Muscle of arm (tissue), 14 donors: ENCODE measurements at places on chromosomes 6 and 20.

DNA sequence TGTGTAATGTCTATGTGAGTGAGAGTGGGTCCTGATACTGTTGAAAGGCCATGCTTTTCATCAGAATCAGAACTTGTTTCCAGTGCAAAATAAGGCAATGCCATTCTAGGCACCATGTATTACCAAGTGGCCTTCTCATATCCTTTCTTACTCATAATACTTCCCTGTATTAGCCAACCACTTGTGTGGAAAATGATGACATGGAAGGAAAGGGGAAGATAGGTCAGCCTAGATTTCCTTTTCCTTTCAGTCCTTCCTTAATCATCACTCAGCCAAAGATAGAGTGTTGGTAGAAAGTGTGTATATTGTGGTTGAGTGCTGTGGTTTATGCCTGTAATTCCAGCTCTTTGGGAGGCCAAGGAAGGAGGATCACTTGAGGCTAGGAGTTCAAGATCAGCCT is 158.6 kb upstream of the PREP start:
- DNase-seq: no peak

DNA sequence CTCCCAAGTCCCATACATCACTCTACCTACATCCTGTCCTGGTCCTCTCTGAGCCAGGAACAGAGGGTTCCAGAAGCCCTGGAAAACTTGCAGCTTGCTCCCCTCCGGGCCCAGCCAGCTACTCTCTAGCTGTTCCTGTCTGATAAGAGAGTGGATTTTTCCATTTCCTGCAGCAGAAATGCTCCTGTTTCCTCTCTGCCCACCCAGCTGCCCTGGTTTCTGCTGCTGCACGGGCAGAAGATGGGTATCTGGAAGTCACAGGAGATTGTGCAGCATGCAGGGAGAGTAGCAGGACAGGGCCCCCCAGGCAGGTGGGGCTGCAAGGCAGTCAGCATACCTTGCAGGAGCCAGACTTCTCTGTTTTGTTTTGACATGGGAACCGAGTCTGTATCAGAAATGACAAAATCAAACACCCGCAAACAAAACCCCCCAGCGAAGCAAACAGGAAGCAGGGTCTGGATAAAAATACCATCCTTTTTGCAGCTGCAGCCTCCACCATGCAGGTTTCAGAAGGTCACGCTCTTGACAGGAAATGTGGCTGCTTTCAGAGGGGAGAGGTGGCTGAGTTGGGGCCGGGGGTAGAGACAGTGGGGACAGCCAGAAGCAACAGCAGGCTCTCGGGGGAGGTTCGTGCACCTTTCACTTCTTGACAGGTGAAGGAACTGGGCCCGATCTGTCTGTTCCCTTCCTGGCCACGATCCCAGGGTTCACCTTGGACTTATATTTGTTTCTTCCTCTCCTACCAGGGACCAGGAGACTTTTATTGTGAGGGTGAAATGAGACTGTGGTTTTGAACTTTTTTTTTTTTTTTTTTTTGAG is 50.8 kb upstream of the FAM83D start:
- DNase-seq: no peak

DNA sequence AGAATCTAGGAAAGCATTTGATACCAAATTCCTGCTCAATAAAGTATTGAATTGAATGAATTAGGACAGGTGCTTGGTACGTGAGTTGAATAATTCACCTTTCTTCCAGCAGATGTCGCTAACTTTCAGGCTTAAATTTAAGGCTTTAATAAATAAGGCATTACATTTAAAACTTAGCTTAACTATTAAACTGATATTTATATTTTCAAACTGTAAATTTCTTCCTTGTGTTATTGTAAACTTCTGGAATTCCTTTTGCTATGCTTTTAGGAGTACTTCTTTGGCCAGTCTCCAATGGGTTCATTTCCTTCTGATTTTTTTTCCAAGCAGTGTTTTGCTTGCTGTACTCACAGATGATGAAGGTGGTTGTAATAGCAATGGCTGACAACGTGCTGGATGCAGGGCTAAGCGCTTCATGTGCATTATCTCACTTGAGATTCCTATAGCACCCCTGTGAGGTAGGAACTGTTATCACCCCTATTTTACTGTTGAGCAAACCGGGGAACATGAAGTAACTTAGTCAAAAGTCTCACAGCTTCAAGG is 71.3 kb upstream of the SLC2A12 start:
- peak; percentile 42 for DNase-seq

DNA sequence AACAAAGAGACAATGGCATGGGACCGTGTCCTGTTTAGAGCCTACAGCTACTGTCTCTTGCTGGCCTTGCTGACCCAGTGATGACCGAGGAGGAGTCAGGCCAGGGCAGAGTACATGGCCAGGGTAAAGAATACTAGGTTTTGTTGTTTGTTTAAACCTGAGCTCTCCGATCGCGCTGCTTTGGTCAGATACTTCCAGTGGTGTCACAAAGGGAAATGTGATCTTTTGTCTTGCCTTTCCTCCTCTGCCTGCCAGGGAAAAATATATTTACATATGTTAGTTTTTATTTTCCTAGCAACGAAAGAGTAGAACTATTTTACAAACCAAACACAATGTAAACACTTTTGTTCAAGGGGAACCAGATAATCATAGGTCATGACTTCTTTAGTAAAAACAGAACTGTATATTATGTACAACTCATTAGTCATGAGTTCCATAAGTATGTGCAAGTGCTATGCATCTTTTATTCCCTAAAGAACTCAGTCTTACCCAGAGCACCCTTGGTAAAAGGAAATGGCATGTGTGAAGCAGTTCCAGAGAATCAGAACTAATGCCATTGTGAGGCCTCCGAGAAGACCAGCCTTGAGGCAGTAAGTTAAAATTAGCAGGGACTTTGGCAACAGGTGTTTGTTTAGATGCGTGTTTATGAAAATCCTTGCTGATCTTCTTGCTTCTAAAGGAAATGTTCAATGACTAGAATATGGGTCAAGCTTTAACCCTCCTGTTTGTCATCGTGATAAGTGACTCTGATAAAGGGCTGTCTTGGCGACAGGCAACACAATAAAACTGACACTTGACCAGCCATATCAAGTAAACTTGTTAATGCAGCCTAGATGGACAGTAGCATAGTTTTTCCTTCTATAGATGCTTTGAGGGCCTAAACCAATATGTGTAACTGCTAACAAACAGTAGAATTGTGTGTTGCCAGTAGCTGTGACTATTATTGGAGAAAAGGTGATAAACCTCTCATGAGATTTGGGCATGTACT is 204.6 kb downstream of the NKAIN2 start:
- DNase-seq: peak; percentile 11

DNA sequence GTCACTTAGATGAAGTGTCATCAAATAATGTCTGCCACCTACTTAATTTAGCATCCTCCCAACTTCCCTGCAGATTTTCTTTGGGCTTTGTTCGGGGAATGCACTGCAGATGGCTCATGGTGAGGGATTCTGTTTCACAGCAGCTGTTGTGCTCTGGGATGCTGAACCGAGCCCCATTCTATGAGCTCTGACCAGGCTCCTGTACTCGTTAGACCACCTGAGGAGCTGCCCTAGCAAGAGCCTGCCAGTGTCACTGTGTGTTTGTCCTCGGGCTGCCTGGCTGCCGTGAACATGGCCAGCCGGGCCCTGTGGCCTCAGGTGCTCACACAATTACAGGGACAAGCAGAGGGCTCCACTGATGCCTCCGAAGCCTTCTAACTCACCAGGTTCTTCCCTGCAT is 238.8 kb upstream of the ECI2 start:
- no peak for DNase-seq

DNA sequence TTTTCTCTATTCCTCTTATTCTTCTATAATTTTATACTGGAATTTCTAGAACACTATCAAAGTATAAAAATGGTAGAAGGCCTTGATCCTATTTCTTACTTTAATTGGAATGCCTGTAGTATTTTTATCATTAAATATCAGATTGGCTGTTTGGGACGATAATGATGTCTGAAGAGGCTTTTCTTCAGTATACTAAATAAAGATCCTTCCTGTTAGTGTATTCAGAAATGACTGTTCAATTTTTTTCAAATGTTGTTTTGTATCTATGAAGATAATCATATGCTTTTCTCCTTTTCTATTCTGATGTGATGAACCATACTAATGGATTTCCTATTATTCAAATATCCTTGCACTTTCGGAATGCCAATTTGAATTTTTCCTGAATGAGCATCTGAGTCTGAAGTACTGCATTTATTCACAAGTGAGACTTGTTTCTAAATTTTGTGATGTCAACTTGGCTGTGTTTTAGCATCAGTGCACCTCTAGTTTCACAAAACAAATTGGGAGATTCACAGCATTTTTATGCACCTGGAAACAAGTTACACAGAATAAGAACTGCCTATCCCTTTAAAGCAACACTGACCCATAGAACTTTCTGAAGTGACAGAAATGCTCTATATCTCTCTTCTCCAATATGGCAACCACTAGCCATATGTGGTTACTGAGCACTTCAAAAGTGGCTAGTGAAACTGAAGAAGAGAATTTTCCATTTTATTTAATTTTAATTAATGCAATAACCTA is 71.6 kb upstream of the PRND start:
- no peak for DNase-seq

- DNase-seq: peak; percentile 73
Observed at GRCh38 chr20:41095110-41095969, 42.0 kb upstream of the PLCG1 start.

DNA sequence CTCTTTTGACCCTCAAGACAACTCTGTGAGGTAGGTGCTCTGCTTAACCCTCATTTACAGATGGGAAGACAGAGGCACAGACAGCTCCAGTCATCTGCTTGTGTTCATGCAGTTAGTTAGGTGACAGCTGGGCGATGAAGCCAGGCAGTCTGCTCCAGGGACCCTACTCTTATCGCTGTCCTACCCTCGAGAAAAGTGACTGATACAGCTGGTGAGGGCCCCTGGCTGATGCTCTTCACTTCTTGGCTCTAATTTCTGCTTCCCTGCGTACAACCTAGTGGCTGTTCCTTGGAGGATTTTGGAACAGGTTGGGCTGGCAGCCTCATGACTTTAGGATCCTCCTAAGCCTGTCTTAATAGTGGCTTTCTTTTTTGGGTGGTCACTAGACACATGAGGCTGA is 9.1 kb upstream of the TJAP1 start:
- DNase-seq: no peak

- DNase-seq: no peak
Observed at GRCh38 chr20:38536310-38536709, 44.7 kb upstream of the ADIG start.

GRCh38 chr20:1722513-1723050 is 65.0 kb upstream of the SIRPG start:
- no peak for DNase-seq

DNA sequence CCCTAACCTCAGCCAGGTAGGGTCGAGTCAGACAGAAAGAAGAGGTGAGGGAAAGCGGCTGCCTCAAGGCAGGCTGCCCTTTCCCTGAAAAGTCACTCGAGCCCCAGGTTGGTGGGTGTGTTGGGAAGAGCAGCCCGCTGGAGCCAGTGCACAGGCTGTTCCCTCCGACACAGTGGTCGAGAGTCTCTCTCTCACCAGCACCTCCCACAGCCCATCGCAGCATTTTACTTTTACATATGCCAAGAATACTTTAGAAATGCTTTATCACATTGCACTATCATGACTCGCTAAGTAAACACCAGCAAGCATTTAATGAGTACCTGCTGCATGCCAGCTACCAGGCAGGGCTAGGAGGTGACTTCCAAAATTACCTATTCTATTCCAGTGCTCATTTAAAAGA is 1.7 kb downstream of the PRPH2 start:
- no peak for DNase-seq

- no peak for DNase-seq
Observed at GRCh38 chr20:16446991-16447390, 126.3 kb downstream of the KIF16B start.

DNA sequence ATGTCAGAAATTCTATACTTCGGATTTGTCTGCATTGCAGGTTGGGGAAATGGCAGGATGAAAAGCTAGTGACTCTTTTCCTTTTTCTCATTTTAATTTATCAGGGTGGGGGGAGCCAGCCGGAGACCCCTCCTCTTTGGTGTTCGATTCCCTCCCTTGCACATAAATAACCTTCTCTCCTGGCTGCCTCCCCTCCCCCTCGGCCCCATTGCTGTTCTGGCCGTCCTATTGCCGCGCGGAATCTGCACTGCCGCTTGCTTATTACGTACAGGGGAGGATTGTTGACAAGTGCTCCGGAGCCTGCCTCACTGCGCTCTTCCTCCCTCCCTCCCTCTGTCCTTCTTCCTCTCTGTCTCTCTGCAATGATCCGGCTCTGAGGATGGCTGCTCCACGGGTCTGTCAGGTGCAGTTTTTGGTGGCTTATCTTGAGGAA is 154.7 kb downstream of the JARID2 start:
- DNase-seq: peak; percentile 68

GRCh38 chr20:1786486-1786885 is 108.7 kb upstream of the SIRPA start:
- no peak for DNase-seq

- DNase-seq: no peak
Observed at GRCh38 chr20:2706688-2707352, 14.2 kb downstream of the EBF4 start.

- no peak for DNase-seq
Observed at GRCh38 chr20:47561180-47561579, 59.5 kb downstream of the NCOA3 start.

- no peak for DNase-seq
Observed at GRCh38 chr20:43916073-43916880, 1.6 kb downstream of the TOX2 start.

- DNase-seq: no peak
Observed at GRCh38 chr6:15741405-15741804, 78.6 kb upstream of the DTNBP1 start.

DNA sequence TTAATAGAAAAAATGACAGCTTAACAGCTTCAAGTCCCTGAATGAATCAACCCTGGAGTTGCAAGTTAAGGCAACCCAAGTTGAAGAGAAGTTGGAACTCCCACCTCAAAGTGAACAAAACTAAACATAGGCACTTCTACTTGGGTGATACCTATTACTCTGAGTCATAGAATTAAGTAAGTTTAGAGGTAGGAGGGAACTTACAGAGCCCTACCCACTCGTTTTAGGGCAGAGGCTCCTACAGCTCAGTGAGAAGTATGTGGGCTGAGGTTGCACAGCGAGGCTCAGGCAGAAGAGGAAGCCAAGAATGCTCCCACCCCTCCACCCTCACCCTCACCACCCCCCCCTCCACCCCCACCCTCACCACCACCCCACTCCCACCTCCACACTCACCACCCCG is 42.2 kb downstream of the NFATC2 start:
- DNase-seq: no peak

DNA sequence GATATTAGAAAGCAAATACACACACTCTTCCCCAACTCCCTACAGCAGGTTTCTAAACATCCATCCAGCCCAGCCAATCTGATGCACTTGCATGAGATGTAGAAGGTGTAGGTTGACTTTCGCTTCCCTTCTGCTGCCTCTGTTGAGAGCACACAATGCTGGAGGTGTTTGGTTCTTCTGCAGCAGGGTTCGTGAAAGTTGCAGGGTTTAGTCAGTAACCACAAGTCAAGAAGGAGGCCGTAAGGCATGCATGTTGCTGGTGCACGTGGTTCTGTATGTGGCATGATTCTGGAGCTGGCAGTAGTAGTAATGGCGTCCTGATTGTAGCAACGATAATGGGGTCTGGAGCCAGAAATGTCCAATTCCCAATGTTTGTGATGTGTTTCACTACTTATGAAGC is 53.0 kb downstream of the DEK start:
- DNase-seq: no peak

- DNase-seq: no peak
Observed at GRCh38 chr6:132909742-132910141, 95.4 kb downstream of the RPS12 start.
